ENCODE measurements at places on chromosomes 7 and 10.

DNA sequence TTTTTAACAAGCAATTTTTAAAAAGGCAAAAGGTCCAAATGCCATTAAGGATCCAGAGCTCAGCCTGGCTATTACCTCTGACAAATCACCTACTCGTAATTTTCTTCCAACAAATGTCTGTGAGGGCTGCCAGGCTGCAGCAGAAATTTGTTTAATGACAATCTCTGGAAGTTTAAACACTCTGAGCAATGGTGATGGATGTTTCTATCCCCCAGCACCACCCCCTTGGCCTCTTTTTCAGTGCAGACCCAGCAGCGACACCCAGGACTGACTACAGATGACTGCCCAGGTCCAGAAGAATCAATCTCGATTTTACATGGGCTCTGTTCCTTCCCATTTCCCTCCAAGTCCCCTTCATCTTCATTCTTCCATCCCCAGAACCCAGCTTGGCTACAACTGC is 201.4 kb upstream of the AOAH start:
- DNase-seq = no peak

DNA sequence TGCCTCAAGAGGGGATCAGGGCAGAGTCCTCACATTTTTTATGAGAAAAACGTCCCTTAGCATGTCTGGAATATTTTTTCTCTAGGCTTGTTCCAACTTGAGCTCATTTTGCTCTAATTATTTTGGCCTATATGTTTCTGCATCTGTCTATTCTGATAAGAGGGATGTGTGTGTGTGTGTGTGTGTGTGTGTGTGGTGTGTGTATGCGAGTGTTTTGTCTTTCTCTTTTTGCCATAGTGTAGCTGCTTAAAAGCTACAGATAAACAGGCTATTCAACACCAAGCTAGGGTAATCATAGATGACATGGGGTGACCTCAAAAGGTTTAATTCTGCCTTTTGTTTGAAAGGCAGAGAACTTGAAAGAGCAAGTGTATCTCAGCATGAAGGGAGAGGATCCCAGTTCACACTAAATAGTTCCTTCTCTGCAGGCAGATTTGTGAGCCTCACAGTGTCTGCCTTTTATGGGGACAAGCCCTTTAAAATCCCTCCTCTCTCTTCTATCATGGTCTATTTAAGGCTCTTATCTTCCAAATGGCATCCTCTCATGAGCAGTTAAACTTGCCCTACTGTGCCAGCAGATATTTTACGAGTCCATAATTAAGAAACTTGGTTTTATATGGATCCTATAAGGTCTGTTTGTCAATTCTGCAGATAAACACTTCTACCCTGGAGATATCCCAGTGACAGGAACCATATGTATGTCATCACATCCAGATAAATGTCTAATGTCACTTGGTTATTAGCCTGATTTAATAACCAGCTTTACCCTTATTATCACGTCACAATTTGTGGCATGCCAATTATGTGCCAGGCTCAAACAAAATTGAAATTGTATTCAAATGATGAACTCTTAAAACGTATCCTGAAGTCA is 202.9 kb upstream of the MTPN start:
- DNase-seq = no peak

DNA sequence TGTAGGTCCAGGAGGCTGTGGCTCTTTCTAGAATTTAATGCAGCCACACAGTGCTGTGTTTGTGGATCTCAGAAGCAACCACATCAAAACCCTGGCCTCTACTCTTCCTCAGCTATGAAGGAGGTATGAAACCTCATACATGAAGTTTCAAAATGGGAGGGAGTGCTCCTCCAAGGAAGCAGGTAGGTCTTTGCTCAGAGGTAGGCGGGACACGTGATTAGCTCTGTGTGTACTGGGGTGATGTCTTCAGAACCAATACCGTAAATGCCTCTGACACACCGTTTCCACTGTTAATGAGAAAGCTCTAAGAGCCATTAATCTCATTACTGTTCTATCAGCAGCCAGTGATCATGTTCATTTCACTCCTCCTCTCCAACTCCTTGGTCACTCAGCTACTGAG is 126.1 kb downstream of the PLXNA4 start:
- no peak for DNase-seq

DNA sequence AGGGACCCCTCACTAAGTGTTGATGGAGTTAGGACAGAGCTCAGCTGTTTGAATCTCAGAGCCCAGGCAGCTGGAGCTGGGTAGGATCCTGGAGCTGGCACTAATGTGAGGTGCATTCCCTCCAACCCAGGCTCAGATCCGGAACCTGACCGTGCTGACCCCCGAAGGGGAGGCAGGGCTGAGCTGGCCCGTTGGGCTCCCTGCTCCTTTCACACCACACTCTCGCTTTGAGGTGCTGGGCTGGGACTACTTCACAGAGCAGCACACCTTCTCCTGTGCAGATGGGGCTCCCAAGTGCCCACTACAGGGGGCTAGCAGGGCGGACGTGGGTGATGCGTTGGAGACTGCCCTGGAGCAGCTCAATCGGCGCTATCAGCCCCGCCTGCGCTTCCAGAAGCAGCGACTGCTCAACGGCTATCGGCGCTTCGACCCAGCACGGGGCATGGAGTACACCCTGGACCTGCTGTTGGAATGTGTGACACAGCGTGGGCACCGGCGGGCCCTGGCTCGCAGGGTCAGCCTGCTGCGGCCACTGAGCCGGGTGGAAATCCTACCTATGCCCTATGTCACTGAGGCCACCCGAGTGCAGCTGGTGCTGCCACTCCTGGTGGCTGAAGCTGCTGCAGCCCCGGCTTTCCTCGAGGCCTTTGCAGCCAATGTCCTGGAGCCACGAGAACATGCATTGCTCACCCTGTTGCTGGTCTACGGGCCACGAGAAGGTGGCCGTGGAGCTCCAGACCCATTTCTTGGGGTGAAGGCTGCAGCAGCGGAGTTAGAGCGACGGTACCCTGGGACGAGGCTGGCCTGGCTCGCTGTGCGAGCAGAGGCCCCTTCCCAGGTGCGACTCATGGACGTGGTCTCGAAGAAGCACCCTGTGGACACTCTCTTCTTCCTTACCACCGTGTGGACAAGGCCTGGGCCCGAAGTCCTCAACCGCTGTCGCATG is 5.2 kb downstream of the CHPF2 start:
- no peak for DNase-seq

DNA sequence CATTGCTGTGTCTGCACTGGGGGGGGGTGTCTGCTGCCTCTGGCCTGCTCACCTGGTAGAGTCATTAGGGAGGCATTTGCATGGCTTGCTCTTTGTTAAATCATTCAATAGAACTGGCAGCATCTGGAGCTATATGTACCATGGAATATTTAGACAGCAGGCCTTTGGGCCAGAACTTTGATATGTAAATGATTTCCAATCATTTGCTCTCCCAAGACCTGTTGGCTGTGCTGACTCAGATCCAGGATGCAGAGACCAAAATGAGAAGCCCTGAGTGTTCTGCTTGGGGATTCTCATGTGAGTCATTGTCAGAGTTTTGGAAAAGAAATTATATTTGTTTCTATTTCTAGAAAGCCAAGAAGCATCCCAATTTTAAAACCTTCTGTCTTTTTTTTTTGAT is 257.6 kb upstream of the IGFBP3 start:
- DNase-seq = no peak

DNA sequence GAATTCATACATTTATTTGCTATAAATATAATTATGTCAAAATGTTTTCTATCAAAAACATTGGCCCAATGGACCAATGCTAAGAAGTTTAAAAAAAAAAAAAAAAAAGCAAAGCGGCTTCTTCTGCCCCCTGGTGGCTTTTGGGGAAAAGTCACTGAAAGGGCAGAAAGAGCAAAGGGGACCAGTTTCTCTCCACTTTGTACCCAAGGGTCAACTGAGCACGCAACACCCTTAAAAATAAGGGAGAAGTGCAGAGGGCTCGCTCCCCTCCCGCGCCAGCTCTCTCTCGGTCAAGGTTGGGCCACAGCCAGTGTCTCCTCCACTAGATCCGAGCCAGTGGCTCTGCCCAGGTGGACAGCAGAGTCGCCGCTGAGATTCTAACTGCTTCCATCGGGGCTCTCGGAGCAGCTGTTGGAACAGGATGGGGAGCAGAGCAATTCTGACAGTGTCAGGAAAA is 136.4 kb upstream of the FGFR2 start:
- no peak for DNase-seq

DNA sequence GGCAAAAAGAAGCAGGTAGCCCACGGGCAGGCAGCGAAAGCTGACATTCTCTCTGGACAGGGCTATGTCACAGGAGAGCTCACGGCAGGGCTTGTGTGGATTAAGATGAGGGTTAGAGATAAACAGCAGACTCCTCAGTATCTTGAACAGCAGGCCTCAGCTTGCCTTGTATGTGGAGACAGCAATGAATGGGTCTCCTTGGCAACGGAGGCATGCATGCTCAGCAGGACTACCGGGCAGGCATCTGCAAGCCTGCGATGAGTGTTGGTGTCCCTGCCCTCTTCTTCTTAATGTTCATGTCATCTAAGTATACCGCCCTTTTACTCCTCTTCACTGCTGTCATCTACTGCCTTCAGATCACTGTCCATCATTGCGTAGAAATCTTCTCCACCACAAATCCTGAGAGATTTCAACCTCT is 81.9 kb upstream of the C1GALT1 start:
- DNase-seq = no peak

GRCh38 chr10:15169555-15170401 is 1.3 kb upstream of the NMT2 start:
- DNase-seq = no peak

DNA sequence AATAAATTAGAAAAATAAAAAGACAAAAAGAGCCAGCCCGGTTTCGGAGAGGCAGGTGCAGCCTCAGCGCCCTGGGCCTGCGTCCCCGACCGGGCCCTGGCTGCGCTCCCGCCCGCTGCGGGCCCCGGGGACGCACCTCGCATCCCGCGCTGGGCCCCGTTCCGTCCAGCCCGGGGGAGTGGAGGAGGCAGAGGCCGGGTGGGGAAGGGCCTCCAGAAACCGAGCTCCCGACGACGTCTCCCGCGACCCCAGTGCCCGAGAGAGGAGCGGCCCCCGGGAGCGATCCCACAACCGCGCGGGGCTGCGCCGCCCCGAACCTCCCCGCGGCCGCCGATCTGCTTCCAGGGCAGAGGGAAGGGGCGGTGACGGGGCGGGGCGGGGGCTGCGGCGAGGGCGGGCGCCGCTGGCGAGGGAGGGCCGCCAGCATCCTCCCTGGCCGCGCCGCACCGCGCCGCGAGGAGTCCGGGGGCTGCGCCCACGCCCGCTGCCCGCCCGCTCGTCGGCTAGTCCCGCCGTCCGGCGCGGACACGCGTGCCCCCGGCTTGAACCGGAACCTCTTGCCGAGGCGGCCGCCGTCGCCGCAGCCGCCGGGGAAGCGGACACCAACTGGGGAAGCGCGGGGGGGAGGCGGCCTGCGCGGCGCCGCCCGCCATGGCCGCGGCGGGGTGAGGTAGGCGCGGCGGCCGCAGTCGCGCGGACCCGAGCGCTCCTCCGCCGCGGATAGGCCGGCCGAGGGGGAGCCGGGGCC is at the start of gene CCNY:
TSS of gene CCNY (plus strand) at position 426 of the 748 bp plus-strand sequence. CDS start 545 bp downstream, outside the sequence.
- peak; percentile 69 for DNase-seq

- no peak for DNase-seq
These were observed 38.0 kb downstream of the PSAP start for GRCh38 chr10:71812913-71813590.

GRCh38 chr10:97332591-97333350 is 1.8 kb downstream of the FRAT2 start:
- no peak for DNase-seq

- DNase-seq = no peak
These were observed 32.7 kb upstream of the TARP start for GRCh38 chr7:38306171-38306570.

- no peak for DNase-seq
These were observed 31.7 kb downstream of the HTRA1 start for GRCh38 chr10:122492999-122493481.

- no peak for DNase-seq
These were observed 2.1 kb upstream of the PRXL2A start for GRCh38 chr10:80406204-80406603.

GRCh38 chr7:111147708-111148533 is 57.0 kb downstream of the LRRN3 start:
- no peak for DNase-seq

DNA sequence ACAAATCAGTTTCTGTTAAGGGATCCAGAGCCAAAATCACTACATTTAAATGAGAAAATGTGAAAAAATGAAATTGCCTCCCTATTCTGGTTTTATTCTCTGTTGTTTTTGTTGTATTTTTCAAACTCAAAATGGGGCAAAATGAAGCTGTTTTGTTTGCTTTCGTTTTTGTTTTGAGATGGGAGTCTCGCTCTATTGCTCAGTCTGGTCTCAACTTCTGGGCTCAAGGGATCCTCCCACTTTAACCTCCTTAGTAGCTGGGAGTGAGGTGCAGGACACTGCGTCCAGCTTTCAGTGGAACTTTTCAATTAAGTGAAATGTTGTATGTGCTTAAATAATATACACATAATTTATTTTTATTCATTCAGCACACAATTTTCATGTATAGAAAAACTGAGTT is 205.0 kb downstream of the SORCS1 start:
- no peak for DNase-seq

DNA sequence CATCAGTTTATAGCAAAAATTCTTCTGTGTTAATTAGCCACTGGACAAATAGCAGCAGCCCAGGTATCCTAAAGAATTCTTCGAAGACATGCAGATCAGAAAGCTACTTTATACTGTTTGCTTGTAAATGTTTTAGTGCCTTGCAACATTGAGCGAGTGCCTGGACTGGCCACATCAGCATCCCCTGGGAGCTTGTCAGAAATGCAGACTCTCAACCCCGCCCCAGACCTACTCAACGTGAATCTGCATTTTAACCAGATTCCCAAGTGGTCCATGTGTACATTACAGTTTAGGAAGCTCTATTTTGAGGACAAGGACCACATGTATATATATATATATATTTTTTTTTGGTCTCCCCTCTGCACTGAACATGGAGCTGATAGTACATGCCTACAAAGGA is 18.5 kb upstream of the PLEKHS1 start:
- no peak for DNase-seq

- no peak for DNase-seq
These were observed 158.0 kb downstream of the HDAC9 start for GRCh38 chr7:18653381-18654155.

DNA sequence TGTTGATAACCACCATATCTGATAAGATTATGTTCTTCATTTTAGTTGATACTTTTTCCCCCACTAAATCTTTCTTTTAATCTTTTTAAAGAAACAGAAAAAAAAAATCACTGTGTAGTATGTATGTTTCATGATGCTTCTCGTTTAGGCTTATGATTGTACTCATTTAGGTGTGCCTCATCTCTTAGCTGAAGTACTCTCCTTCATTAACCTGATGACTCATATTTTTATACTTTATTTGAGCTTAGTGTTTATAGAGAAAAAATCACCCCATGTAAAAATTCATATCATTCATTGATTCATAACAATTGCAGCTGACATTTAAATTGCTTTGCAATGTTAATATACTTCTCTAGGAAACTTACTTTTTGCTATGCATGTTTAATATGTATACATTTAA is 158.9 kb downstream of the MLLT10 start:
- no peak for DNase-seq

DNA sequence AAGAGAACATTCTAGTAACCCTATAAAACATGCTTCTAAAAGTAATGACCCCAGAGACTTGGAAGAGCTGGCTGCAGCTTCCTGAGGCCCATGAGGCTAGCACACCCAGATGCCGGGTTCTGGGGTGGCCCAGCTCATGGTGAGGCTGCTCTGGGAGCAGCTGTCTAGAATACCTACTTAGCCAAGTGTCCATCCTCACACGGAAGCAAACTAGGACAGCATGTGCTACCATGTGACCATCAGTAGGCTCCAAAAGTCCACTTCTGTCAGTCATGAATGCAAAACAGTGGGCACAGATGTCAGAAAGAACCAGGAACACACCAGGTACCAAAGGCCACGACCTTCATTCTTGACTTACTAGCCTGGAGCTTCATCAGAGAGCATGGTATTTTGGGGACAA is 32.4 kb downstream of the CTBP2 start:
- DNase-seq = no peak

- no peak for DNase-seq
These were observed 789.6 kb upstream of the KCND2 start for GRCh38 chr7:119483364-119483763.

All from stimulated activated CD4-positive, alpha-beta T cell treated with anti-CD3 and anti-CD28 coated beads, Interleukin-1b, Interleukin-23, amount 100 ng/mL, for 24 hours (primary cell).